ENCODE measurements at places on chromosomes 7 and 10. TPM values are rescaled to one million over a fixed set of nuclear protein-coding genes. Genes with fewer than 3 reads are reported as not detected.

The SRGN gene
- total RNA-seq: 135 TPM

The CUBN gene
- 0.90 TPM for total RNA-seq

The LBX1 gene
- total RNA-seq: not detected

The CUZD1 gene
- 0.47 TPM for total RNA-seq

The TRIM50 gene
- not detected for total RNA-seq

The GPR26 gene
- not detected for total RNA-seq

The AKR1C4 gene
- total RNA-seq: not detected

The PARD3 gene
- 55.3 TPM for total RNA-seq

The CPA4 gene
- 25.9 TPM for total RNA-seq

The GNAT3 gene
- not detected for total RNA-seq

The DYDC2 gene
- 0.53 TPM for total RNA-seq

The CRYGN gene
- not detected for total RNA-seq

The CALML5 gene
- not detected for total RNA-seq

The NEUROD6 gene
- total RNA-seq: not detected

The SLC26A3 gene
- not detected for total RNA-seq

The PHYH gene
- 10.9 TPM for total RNA-seq

The SPRN gene
- total RNA-seq: not detected

The STK17A gene
- total RNA-seq: 69.8 TPM

All from HT1080 (cell line).